Activated T-helper 2 cell treated with anti-CD3 and anti-CD28 coated beads, Interferon-gamma antibody, Interleukin-2, Interleukin-4, amounts not matched to agents 10 μg/mL and 5 μg/mL and 100 μg/mL, durations not matched to agents 14 hours and 24 hours and 36 hours (primary cell): ENCODE measurements at places on chromosomes 5 and 9. TPM values are rescaled to one million over a fixed set of nuclear protein-coding genes. Genes with fewer than 3 reads are reported as not detected.

Gene FAM120AOS
- 40.9 and 41.1 TPM in 2 replicates for total RNA-seq

Gene IFNA13
- not detected in 2 replicates for total RNA-seq

Gene UBE2D2
- 249 and 262 TPM in 2 replicates for total RNA-seq

Gene CFAP90
- total RNA-seq: not detected in 2 replicates

Gene COL23A1
- not detected in 2 replicates for total RNA-seq

Gene HRH2
- total RNA-seq: 34.3 and 37.1 TPM in 2 replicates
